ENCODE measurements at places on chromosomes 11 and 22.

DNA sequence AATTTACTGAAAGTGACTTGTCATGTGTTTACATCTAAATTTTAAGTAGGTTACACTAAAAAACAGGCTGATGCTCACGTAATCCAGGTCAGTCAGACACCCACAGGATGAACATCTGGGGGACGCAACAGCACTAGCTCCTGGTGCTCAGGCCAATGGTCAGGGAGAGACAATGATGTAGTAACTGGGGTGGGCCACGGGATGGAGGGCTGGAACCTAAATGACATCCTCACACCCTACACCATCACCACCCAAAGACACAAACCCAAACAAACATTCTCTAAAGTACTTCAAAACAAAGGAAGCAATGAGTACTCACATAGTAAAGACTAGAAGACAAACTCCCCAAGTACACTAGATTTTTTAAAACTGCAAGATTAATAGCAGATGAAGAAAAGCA is 53.5 kb upstream of the SLC25A1 start:
- H3K36me3 ChIP-seq, result peaks cover 39% of the 10 kb centered on the region
- no peaks in the 10 kb centered on the region for H3K4me1 ChIP-seq
- no peak for DNase-seq

DNA sequence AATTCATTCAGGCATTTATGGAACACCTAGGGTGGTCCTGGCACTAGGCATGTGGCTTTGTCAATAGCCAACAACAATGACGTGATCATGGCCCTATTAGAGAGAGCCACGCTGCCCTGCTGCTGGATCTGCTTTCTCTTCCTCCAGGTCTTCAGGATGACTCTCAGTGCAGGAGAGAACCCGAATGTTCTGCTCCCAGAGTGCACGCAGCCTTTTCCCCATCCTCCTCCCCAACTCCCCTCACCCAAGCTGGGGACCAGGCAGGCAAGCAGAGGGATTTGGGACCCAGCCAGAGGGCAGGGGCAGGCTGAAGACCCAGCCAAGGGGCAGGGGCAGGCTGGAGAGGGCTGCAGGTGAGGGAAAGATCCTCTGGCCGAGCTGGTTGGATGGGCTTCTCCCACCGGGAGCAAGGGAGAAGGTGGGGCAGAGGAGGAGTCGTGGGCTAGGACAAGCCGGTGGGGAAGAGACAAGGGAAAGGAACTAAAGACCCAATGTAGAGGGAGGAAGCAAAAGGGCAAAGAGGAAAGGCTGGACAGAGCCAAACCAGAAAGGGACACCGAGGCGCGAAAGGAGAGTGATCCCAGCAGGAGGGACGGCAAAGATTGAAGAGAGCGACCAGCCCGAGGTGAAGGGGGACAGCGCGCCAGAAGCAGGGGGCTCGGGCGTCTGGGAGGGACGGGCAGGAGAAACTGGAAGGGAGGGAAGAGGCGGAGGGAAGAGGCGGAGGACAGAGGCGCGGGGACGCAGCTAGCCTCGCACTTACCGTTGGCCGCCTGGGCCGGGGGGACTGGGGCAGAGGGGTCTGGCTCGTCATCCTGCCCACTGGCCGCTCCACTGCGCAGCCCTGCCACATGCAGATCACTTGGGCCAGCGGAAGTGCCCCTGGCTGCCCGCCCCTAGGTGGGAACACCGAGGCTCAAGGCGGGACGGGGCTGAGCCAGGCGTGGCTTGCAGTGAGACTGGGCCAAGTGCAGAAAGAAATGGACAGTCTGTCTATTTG is at the start of gene KCTD14:
TSS of gene KCTD14 (minus strand) at position 880 of the 1,000 bp plus-strand sequence. CDS start at position 853, 27 bp downstream.
- H3K4me3 ChIP-seq, result peak within 1 kb of the TSS; percentile 85
- no peaks in the 10 kb centered on the region for H3K27me3 ChIP-seq
- DNase-seq, result peak; percentile 72
- no peaks in the 10 kb centered on the region for H3K36me3 ChIP-seq
- peak within 1 kb of the TSS; percentile 86 for H3K27ac ChIP-seq

GRCh38 chr11:17979770-17980371 is 33.0 kb downstream of the SERGEF start:
- H3K27ac ChIP-seq, result no peak overlapping the region
- peak; percentile 41 for DNase-seq
- H3K4me3 ChIP-seq, result no peak overlapping the region
- H3K27me3 ChIP-seq, result no peaks in the 10 kb centered on the region

- no peak for DNase-seq
- no peak overlapping the region for H3K27ac ChIP-seq
- peaks cover 15% of the 10 kb centered on the region for H3K4me1 ChIP-seq
- H3K36me3 ChIP-seq, result peaks cover 6% of the 10 kb centered on the region
Observed at GRCh38 chr11:31714840-31715239, 96.3 kb downstream of the PAX6 start.

DNA sequence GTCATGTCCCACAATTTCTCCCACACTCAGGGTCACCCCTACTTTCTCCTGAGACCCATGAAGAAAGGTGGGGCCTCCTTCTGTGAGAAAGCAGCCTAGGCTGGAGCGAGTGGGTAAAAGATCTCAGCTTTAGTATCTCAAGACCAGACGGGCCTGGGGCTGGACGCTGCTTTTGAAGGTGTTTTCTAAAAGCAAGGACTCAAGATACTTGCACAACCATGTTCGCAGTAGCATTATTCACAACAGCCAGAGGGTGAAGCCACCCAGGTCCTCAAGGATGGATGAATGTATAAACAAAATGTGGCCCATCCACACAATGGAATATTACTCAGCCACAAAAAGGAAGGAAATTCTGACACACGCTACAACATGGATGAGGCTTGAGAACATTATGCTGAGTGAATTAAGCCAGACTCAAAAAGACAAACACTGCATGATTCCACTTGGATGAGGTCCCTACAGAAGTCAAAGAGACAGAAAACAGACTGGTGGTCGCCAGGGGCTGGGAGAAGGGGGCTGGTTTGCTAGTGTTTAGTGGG is 10.6 kb downstream of the SHANK2 start:
- H3K27me3 ChIP-seq, result no peaks in the 10 kb centered on the region
- peak overlapping the region; percentile 93 for H3K27ac ChIP-seq
- DNase-seq, result no peak
- no peak overlapping the region for H3K4me3 ChIP-seq
- peaks cover 31% of the 10 kb centered on the region for H3K36me3 ChIP-seq
